Fibroblast of pulmonary artery (primary cell): ENCODE measurements at places on chromosomes 6 and 20.

GRCh38 chr6:106495014-106495413 is 134.3 kb downstream of the RTN4IP1 start:
- no peak for DNase-seq

GRCh38 chr6:26520850-26521599 is 17.1 kb upstream of the HMGN4 start:
- DNase-seq, result peak; percentile 87

DNA sequence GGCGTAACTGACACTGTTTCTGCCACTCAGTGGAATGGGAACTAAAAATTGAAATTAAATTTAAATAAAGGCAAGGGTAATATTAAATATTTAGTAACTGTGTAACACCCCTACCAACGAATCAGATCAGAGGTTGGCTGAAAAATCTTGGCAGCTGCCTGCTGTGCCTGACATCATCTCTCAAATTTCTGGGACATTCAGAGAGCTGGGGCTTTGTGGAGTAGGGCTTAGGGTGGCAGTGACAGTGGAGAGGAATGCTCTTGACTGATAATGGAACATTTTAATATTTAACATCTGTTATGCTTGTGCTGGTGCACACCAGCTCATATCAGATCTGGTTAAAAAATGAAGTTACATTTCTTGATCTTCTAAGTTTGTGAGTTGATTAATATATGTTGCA is 62.2 kb downstream of the RFPL4B start:
- no peak for DNase-seq

- DNase-seq, result no peak
These were observed 194.4 kb downstream of the BTBD3 start for GRCh38 chr20:12112089-12112474.

GRCh38 chr20:8036771-8037170 is 17.2 kb upstream of the TMX4 start:
- no peak for DNase-seq

- DNase-seq, result peak; percentile 63
These were observed 36.2 kb upstream of the DSP start for GRCh38 chr6:7505189-7505699.

GRCh38 chr6:106974999-106975737 is 639 bp upstream of the CD24 start:
- DNase-seq, result no peak

- DNase-seq, result no peak
These were observed 59.1 kb downstream of the SLC22A1 start for GRCh38 chr6:160180706-160181105.

DNA sequence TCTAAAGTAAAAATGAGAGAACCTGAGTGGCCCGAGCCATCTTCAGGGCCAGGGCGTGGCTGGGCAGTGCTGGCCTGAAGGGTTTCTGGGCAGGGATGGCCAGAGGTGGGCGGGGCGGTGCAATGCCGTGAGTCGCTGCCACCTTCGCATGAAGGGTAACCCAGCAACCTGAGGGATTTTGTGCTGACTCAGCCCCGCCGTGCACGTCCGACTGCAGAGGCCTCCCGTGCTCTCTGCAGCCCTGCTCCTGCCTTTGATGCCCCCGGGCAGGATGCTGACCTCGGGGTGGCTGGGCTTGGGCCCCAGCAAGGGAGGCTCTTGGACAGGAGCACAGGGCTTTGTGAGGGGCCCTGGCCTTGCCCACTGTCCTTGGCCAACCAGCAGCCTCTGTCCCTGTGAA is 81.7 kb upstream of the GATA5 start:
- no peak for DNase-seq

DNA sequence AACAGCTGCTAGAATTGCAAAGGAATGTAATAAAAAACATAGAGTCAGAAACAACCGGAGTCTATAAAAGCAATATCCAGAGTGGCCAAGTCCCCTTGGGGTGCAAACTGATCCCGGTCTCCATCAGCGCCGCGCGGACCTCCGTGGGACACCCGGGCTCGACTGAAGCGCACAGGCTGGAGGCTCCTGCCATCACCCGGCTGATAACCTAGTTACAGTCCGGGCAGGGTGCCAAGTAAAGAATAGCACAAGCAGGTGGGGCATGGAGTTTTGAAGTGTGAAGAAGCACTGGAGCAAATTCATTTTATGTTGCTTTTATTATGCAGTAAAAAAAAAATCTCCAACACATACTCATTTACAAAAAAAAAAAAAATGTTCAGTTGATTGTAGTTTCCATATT is 205.1 kb upstream of the GMDS start:
- DNase-seq, result no peak

GRCh38 chr6:159375014-159375413 is 205.8 kb downstream of the FNDC1 start:
- DNase-seq, result no peak

- no peak for DNase-seq
These were observed 37.9 kb upstream of the PCMTD2 start for GRCh38 chr20:64217539-64218221.

- DNase-seq, result peak; percentile 10
These were observed 6.2 kb downstream of the LINC00237 start for GRCh38 chr20:21099751-21100577.

DNA sequence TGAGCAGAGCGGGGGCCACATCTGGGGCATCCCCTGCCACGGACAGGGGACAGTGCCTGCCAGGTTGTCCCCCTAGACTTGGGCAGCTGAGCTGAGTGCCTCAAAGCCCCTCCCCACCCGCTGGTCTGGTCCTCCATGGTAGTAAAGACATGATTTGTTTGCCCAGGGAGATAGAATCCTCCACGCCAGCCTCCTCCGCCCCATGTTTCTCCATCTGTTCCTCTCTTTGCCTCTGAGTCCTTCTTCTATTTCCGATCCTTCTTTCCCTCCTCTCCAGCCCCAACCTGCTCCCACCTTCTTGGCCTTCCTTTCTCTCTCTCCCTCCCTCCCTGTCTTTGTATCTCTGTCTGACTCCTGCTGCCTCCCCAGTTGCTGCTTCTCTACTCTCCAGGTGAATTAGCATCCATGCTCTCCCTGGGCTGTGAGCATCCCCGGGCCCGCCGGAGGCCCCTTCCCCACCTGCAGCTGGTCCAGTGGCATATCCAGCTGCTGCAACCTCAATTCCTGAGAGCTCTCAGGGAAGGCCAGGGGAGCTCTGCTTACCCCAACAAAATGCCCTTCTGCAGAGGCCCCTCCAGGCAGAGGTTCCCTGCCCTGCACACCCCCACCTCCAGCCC is 45.8 kb downstream of the CPNE5 start:
- DNase-seq, result no peak

DNA sequence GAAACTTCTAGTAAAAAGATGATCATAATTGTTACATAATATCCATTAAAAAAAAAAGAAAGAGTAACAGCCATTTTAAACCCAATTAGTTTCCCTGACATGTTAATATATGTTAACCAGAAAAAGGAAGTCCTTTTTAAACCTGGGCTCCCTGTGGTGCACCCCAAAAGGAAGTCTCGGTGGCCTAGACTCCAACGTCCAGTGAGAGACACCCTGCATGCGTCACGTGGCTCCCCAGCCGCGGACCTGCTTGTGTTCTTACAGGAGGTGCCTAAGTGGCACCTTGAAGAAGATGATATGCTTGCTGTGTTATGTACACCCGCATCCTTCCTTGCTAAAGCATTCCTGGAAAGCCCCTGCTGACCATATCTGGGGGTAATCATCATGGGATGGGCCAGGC is 50.1 kb downstream of the FOXC1 start:
- no peak for DNase-seq

- DNase-seq, result no peak
These were observed 83.9 kb upstream of the GPR6 start for GRCh38 chr6:109894181-109894580.

- no peak for DNase-seq
These were observed 379.9 kb downstream of the SAMD5 start for GRCh38 chr6:147888374-147888773.

GRCh38 chr6:152154559-152155356 is 347.3 kb downstream of the ESR1 start:
- no peak for DNase-seq
